ENCODE measurements at places on chromosomes 6 and 20.

- DNase-seq, result no peak
These were observed 8.9 kb upstream of the MYL9 start for GRCh38 chr20:36532388-36532787.

DNA sequence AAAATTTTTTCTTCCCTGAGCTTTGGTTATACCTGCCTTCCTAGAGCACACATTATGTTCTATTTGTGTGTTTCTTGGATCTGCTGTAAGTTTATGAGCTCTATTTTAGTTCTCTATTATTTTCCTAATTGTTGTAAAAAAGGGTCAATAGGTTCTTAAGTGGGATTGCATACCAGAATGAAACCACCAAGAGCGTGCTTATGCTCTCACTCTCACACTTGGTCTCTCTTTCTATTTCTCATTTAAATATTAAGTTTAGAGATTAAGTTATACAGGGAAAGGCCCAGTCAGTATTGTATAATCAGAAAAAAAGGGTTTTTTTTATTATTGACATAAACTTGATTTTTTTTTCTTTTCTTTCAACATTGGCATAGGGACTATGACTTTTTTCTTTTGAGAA lies 96.8 kb downstream of the RIMS1 start:
- DNase-seq, result no peak

GRCh38 chr6:157092736-157093135 lies 230.6 kb downstream of the TMEM242 start:
- peak; percentile 28 for DNase-seq

DNA sequence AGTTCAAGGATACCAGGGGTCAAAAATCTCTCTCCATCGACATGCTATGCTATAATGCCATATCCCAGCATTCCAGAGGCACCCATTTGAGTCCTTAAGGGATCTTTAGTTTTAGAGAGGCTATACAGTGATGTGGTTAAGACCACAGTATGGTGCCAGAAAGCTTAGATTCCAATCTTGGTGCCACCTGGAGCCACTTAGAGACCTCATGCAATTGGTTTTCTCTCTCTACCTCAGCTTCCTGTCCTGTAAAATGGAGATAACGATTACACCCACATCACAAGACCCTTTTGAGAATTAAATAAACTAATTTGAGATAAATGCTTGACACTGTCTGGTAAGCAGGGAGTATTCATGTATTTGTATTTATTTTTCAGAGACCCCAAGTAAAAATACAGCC lies 39.0 kb downstream of the PLAGL1 start:
- DNase-seq, result no peak

- peak; percentile 42 for DNase-seq
These were observed 28.8 kb downstream of the FERMT1 start for GRCh38 chr20:6094063-6094462.

DNA sequence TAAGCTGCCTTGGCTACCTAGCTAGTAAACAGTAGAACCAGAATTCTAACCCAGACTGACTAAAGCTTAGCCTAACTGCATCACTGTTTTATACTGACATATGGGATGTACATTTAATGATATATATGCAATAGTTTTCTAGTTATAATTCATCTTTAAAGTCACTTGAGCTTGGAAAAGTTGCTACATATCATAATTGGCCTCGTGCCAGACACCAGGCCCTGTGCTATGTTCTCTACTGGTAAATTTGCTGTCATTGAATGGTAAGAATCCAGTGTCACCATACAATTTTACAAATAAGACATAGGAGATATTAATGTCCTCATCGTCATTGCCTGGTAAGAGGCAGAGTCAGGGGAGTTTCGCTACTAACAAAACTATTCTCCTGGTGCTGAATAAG lies 396.8 kb downstream of the CDKAL1 start:
- no peak for DNase-seq

DNA sequence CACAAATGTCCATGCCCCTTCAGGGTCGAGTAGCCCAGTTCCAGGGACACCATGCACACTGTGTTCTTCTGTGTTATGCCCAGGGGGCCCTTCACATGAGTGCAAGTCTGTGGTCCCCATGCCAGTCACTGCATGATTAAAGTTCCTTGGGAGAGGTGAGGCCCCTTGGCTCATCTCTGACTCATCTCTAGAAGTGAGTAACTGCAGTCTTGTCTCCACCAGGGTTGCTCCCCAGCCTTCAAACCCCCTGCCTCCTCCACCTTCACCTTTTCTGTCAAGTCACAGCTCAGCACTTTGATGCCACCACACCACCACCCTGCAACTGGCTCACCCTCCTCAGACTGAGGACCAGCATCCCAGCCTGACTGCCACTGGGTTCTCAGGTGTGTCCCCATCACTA lies 161.7 kb downstream of the UNC5CL start:
- DNase-seq, result no peak

GRCh38 chr6:28659250-28659566 lies 133.5 kb downstream of the GPX5 start:
- no peak for DNase-seq

GRCh38 chr6:141788096-141788495 lies 344.6 kb upstream of the GJE1 start:
- no peak for DNase-seq

DNA sequence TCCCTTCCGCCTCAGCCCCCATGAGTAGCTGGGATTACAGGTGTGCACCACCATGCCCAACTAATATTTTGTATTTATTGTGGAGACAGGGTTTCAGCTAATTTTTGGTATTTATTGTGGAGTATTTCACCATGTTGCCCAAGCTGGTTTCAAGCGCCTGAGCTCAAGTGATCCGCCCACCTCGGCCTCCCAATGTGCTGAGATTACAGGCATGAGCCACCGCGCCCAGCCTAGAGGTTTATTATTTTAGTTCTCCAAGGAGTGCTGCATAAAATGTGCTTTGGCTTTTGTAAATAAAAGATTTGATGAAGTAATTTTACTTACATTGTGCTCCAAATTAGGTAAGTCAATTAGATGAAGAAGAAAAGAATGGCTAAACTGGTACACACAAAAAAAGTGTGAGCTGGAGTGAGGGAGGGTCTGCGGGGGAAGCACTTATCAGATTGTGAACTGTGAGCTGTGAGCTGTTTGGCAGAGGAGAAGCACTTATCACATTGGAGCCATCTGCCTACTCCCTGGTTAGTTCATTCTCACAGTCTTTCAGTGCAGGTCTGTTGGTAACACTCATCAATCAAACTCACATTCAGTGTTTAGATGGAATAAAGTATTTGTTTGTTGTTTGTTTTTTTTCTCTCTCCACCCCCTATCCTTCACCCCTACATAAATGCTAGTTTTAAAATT lies 398.0 kb downstream of the EPHA7 start:
- DNase-seq, result no peak

GRCh38 chr6:169246445-169246844 lies 7.2 kb downstream of the THBS2 start:
- DNase-seq, result no peak

DNA sequence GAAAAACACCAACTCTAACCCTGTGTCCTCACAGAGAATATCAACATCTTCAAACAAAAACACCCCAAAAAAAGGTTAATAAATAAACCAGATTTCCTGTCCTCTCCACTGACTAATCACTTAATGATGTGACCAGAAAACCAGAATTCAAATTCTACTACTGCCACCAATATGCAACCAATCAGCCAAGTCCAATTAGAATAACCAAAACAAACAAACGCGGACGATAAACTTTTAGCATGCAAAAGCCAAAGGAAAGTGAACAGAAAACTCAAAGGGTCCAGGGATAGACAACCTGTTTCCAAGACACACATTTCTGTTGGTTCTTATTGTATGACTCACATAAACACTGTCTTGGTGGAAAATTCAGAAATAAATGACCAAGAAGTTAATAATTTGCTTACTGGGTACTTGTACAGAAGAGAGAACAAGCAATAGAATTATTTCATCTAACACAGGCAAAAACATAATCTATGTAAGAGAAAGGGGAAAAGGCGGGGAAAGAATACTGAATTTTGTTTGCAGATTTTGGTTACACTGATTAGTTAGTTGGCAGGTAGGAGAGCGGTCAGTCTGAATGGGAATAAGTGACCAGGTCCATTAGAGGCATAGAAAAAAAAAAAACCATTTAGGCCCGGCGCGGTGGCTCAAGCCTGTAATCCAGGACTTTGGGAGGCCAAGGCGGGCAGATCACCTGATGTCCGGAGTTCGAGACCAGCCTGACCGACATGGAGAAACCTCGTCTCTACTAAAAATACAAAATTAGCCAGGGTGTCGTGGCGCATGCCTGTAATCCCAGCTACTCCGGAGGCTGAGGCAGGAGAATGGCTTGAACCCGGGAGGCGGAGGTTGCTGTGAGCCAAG lies 34.1 kb downstream of the HFE start:
- no peak for DNase-seq

GRCh38 chr6:81865712-81866111 lies 113.2 kb upstream of the TENT5A start:
- DNase-seq, result no peak

GRCh38 chr6:106517706-106518105 lies 111.6 kb downstream of the RTN4IP1 start:
- DNase-seq, result peak; percentile 55

GRCh38 chr20:47985092-47985850 lies 200.0 kb upstream of the SULF2 start:
- DNase-seq, result no peak

DNA sequence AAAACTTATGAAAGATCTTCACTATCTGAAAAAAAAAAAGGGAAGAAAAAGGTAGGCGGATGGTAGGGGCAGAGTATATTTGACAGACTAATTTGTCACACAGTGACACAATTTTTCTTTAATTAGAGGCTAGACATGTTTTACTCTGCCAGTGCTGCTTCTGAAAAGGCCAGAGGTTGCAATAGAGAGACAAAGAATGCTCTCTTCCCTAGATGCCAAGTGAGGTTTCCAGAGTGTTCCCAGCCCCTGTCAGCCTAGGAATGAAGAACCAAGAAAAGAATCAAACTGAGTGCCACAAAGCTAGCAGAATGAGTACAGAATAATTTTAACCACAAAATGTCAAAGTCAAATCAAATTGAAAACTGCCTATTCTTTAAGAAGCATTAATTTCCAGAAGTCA lies 13.0 kb downstream of the PNISR start:
- DNase-seq, result no peak

- no peak for DNase-seq
These were observed 82.6 kb upstream of the PREP start for GRCh38 chr6:105485456-105485855.

- no peak for DNase-seq
These were observed 71.7 kb upstream of the RNF24 start for GRCh38 chr20:4086771-4087687.

GRCh38 chr6:106903299-106903698 lies 71.2 kb downstream of the CD24 start:
- no peak for DNase-seq

DNA sequence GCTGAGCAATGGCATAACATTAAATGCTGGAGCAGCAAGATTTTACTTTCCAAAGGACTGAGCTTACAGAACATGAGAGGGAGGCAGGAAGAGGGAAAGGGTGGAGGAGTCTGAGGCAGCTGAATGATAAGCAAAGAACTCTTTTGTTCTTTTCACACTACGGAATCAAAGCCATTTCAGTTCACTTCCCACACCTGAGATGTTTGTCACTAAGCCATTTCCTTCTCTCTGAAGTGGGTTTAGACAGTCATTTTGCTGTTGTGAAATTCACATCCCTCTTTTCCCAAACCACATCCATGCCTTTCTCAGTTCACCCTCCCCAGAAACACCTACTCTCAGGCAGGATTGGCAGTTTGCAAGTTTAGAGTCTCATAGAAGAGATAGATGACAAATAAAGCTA lies 267.9 kb downstream of the ADGRG6 start:
- no peak for DNase-seq

DNA sequence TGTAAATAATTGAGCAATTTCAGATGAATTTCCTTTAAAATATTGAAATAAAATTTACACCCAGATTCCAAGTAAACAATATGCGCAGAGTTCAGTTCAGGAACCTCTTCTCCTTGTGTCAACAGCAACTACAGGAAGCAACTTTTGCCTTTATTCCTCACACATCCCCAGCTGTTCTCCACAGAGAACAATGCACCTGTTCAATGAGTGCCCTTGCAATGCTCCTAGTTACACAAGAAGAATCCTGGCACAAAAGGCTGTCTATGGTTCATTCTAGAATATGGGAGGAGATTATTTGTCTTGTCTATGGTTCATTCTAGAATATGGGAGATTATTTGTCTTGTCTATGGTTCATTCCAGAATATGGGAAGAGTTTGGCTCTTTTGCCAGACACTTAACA lies 454.9 kb downstream of the BTBD3 start:
- DNase-seq, result no peak

DNA sequence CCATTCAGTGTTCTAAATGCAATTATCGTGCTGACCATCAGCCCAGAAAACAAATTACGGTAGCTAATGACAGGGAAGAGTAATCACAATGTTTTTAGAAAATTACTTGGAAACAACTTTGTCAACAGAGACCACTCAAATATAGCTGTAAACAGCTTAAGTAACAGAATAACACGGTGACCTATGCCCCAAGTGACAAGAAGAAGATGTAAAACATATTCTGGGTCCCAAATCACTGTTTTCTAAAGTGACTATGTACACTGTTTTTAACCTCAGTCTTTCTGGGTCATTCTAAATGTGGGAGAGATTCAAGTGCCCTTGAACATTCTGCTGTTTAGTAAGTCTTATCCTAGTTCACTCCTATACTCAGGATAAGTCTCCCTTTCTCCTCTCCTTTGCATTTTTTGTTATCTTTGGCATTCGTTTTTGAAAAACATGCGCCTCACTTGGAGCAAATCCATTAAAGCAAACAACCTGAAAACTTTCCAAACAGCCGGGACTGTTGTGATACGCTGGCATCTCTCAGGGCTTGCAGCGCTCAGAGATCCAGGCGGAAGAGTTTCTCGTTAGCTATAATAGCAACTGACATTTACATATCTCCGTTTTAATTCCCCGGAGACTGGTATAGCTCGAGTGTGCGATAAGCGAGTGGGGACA lies 114.5 kb upstream of the SOX4 start:
- no peak for DNase-seq

- no peak for DNase-seq
These were observed 6.2 kb downstream of the DXO start for GRCh38 chr6:31965700-31966099.

DNA sequence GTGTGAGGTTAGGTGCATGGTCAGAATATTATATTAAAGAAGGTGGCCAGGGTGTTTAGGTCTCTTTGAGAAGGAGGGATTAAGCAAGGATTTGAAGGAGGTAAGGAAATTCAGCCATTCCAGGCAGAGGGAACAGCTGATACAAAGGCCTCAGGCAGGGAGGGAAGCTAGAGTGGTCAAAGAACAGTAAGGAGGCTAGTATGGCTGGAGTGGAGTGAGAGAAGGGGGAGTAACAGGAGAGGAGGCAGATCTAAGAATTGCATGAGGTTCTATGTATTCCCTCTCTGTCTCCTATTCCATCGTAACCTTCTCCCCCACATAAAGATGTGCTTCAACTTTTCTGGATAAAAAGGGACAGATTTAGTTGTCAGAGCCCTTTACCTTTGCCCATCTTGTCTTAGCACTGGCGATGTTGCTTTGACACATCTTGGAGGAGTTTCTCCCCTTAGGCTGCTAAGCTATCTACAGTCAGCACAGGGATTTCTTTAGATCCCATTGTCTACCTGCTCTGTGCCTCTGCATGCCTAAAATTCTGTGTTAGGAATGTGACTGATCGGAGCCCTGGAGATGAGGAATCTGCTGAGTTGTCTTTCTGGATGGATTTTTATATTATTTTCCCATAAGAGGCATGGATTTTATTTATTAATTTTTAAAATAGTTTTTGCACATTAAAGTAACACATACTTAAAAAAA lies 59.9 kb downstream of the KLHL31 start:
- no peak for DNase-seq
